DND-41 (cell line): ENCODE measurements at places on chromosomes 5 and 9.

DNA sequence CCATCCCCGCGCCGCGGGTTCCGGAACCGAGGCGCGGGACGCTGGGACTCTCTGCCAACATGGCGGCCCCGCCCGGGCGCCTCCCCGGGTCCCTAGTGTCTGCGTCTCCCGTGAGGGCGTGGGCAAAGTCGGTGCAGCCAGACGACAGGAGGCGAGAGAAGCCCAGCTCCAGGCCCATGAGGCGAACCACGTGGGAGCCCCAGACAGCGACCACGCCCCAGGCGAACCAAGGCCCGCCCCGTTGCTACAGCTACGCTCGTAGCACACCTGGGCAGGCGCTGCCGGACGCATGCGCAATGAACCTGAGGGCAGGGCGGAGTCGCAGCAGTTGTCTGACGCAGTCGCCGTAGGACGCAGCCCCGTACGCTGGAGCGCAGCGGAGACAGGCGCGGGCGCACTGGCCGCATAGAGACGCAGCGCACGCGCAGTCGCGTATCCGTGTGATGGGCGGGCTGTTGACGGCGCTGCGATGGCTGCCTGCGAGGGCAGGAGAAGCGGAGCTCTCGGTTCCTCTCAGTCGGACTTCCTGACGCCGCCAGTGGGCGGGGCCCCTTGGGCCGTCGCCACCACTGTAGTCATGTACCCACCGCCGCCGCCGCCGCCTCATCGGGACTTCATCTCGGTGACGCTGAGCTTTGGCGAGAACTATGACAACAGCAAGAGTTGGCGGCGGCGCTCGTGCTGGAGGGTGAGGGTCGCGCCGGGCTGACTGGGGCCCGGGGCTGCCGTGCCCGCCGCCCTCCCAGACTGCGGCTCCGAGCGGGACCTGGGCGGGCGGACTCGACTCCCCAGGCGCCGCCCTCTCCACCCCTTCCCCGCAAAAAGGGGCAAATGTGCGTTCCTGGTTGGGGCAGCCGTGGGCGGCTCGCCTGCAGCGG, at the start of gene MAN1B1:
Gene MAN1B1 (plus strand): TSS at position 455 of the 878 bp plus-strand sequence. CDS start 15 bp downstream, at position 470.
- DNase-seq: peak; percentile 98

- no peak for DNase-seq
Observed at GRCh38 chr5:178630475-178630930, 3.7 kb upstream of the CLK4 start.

- no peak for DNase-seq
Observed at GRCh38 chr5:43469671-43470391, 13.8 kb downstream of the TMEM267 start.

- DNase-seq: peak; percentile 30
Observed at GRCh38 chr5:169923988-169924387, 56.3 kb downstream of the INSYN2B start.

GRCh38 chr9:129736334-129736733, 16.5 kb downstream of the PTGES start:
- no peak for DNase-seq

DNA sequence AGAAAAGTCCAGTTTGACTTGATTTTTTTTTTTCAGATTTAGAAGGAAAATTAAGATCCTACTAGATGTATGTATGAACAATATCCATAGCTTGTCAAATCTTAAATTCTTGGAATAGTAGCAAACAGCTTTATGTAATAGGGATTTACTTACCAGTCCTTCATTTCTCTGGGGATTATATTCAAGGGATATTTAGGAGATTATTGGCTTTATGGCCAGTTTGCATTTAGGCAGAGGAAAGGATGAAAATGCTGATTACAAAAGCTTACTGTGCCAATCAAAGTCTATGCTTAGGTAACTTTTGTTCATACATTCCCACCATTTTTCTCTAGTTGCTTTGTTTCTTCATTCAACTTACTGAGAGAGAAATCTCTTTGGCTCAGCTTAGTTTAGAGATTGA, 47.9 kb downstream of the MAST4 start:
- no peak for DNase-seq

GRCh38 chr9:36074055-36074454, 37.3 kb downstream of the RECK start:
- DNase-seq: no peak

DNA sequence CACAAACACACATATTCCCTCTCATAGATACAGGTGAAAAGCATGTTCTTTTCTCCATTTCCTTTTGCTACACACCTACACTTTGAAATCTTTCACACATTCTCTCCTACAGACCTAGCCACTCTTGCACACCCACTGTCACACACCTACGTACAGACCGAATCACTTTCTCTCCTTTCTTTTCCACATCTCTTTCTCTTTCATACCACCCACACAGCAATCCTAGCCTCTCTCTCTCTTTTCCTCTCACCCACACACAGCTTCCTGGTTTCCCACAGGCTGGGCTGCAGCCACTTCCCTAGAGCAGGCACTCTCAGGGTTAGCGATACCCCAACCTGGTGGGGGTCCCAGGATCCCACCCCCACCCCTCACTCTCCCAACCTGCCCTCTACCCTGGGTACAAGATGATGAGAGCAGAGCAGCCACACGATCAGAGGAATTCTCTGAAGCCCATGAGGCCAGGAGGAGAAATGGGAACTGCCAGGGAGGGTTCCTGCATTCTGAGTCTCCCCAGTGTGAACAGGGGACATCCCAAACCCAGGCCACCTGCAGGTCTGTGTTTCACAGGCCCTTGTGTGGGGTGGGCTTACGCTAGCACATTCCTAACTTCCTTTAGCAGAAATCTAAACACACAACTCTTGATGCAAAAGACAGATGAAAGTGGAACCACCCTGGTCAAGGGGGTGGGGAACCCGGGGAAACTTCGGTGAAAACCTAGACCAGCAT, 17.1 kb upstream of the SYNPO start:
- DNase-seq: no peak

GRCh38 chr9:73234008-73234360, 82.3 kb downstream of the ANXA1 start:
- DNase-seq: no peak

GRCh38 chr5:168179192-168179593, 112.3 kb upstream of the WWC1 start:
- DNase-seq: no peak

GRCh38 chr5:64140018-64140417, 25.6 kb upstream of the RNF180 start:
- no peak for DNase-seq

DNA sequence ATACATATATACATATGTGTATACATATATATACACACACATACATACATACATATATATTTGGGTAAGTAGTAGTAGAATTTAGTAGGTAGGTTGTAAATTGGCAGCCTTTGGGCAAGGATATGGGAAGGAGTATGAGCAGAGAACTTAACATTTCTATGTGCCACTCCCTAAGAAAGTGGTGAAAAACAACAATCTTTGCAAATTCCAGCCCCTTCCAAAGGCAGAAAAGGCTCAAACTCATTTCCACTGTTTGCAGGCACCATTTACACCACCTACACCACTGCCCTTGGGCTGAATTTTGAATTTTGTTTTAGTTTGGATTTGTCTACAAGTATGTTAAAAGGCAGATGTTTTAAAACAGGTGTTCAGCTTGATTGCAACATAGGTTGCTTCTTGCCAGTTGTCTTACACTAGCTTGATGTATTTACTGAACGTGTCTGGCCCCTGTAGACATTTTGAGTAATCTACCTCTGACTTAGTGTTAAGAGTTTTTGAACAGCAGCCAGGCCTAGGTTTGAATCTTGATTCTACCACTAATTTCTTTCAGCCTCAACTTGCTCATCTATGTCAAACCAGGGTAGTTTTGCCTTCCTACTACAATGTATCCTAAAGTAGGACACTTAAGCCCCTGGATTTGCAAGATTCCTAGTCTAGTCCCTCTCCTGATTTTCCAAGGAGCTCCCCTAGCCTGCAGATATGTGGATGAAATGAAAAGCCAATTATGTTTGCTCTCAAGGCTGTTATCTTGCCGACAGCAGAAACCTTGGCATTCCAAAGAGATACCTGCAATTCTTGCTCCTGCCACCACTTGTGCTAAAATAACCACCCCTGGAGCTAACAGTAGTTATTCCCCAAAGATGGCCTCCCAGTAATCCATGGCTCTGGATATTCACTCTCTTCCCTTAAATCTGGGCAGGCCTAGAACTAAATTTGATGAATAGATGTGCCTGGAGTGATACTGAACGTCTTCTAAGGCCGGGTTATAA, 156.2 kb upstream of the SLC44A1 start:
- no peak for DNase-seq

DNA sequence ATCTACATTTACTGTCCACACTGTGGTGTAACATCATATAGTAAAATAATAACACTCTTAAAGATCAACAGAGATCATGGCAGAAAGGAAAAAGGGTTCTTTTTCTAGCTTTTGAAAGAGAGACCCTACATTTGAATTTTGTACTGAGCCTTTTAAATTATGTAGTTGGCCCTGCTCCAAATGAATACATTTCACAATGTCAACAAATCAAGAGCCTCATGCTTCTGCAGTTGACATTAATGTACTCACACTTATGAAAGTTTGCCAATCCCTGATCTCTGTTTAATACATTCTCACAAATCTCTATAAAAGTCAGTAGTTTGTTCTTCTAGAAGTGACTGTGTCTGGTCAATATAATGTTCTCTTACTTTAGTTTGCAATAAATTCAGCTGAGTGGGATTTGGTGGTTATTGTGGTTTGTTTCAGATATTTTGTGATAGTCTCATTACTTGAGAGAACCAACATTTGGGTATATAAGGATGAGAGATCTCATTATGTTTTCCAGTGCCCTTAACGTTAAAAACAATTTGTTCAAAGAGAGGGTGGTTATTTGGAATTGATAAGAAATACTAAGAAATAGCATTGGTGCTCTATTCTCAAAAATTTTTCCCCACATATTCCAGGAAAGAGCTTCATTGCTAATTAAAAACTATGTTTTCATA, 277.8 kb upstream of the FTMT start:
- no peak for DNase-seq

DNA sequence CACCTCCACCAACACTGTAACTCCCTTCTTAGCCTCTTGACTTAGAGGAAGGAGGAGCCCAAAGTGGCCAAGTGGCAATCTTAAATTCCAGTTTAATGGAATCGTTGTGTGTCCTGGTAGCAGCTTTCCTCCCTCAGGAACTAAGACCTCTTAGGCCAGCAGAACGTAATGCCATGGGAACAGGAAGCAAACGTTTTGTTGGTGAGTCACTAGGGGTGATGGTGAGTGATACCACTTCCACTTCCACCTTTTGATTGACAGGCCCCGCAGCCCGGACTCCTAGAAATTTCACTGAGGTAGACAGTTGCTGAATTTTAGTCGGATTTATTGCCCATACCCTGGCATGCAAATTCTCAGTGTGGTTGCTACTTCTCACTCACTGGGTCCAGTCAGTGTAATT, 94.2 kb upstream of the FBN2 start:
- no peak for DNase-seq

GRCh38 chr5:170420806-170421412, 31.7 kb upstream of the KCNMB1 start:
- peak; percentile 55 for DNase-seq

DNA sequence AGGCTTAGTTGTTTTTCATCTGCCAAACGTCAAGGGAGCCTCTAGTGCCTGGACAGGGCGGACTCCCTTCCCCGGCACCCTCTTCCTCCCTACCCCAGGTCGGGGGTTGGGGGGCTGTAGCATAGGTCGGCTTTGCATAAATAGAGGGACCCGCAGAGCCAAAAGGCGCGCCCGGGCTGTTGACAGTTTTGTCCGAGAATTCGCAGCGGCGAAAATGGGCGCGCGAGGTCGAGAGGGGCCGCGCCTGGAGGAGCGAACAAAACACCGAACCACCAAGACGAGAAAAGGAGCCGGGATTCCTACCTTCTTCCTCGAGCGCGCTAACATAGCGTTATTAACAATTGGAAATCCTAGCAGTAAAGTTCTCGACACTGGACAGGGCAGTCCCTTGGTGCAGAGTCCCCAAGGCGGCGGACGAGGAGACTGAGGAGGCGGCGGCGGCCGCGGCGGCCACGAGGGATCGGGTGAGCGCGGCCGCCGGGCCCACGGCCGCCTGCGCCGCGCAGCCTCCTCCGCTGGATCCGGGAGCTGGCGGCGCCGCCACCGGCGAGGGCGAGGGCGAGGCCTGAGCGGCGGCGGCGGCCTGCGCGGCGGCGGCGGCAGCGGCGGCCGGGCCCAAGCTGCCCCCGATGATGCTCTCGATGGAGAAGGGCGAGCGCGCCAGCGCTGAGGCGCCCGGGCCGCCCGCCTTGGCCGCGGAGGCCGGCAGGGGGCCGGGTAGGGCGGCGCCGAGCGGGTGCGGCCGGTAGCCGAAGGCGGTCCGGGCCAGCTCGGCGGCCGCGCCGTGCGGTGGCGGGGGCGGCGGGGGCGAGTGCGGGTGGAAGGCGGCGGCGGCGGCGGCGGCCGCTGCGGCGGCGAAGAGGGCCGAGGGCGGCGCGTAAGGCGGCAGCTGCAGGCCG, 1.7 kb downstream of the FOXD1 start:
- DNase-seq: no peak

- no peak for DNase-seq
Observed at GRCh38 chr9:72932619-72933018, 20.2 kb downstream of the ALDH1A1 start.

- DNase-seq: no peak
Observed at GRCh38 chr5:125484742-125485641, 738.6 kb upstream of the ZNF608 start.

DNA sequence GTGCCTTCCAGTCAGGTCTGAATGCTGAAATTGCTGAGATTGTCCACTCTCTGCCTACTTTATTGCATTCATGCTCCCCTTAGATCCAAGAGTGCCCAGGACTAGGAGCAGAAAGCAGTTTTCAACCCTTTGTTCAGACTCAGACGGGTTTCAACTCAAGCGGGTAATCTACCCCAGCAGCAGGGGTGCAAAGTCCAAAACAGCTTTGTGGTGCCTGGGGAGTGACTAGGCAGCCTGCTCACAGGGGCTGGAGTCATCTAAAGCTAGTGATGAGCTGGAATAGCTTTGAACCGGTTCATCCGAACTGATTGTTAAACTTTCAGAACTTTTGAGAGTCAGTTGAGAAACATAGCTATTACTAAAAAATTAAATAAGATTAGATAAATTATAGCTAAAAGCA, 71.0 kb upstream of the IQGAP2 start:
- no peak for DNase-seq

GRCh38 chr5:62343428-62343827, 37.4 kb downstream of the KIF2A start:
- no peak for DNase-seq

- no peak for DNase-seq
Observed at GRCh38 chr5:39998518-39998917, 573.7 kb upstream of the DAB2 start.

GRCh38 chr9:99947395-99947794, 40.9 kb downstream of the STX17 start:
- no peak for DNase-seq

DNA sequence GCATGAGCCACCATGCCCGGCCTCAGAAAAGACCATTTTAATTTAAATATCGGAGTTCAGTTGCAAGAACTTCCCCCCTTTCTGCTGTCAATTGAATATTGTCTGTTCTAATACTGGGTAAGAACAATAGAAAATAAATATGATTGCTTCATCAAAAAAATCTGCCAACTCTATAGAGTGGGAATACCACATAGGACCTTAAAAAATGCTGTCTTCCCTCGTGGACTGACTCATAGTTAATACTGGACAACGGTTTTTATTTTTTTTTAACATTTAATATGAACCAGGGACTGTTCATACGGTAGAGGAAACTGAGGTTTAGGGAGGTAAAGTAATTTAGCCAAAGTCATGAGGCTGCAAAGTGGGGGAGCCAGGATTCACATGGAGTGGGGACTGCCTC, 9.7 kb downstream of the ZNF462 start:
- no peak for DNase-seq
